Kidney epithelial cell (primary cell): ENCODE measurements at places on chromosomes 7 and 10. TPM values are rescaled to one million over a fixed set of nuclear protein-coding genes. Genes with fewer than 3 reads are reported as not detected.

SFRP4 gene
- total RNA-seq: 0.21 TPM in 1 of 2 replicates, not detected in the other

ZPBP gene
- total RNA-seq: 0.13 TPM in 1 of 2 replicates, not detected in the other

ACSL5 gene
- 0.55 and 1.5 TPM in 2 replicates for total RNA-seq

TLL2 gene
- total RNA-seq: 2.2 and 2.8 TPM in 2 replicates

SEMA3C gene
- 84.8 and 113 TPM in 2 replicates for total RNA-seq

DRGX gene
- total RNA-seq: not detected in 2 replicates

CALHM3 gene
- total RNA-seq: not detected in 2 replicates

FFAR4 gene
- not detected in 2 replicates for total RNA-seq

KIAA1549 gene
- total RNA-seq: 5.8 and 7.6 TPM in 2 replicates

GRCh38 chr10:106043863-106044262, 1120.6 kb downstream of the SORCS1 start:
- DNase-seq: peak; percentile 21

GRCh38 chr10:104678658-104679057, 37.6 kb downstream of the SORCS3 start:
- DNase-seq: no peak

GRCh38 chr7:24403557-24403956, 119.6 kb downstream of the NPY start:
- DNase-seq: no peak

DNA sequence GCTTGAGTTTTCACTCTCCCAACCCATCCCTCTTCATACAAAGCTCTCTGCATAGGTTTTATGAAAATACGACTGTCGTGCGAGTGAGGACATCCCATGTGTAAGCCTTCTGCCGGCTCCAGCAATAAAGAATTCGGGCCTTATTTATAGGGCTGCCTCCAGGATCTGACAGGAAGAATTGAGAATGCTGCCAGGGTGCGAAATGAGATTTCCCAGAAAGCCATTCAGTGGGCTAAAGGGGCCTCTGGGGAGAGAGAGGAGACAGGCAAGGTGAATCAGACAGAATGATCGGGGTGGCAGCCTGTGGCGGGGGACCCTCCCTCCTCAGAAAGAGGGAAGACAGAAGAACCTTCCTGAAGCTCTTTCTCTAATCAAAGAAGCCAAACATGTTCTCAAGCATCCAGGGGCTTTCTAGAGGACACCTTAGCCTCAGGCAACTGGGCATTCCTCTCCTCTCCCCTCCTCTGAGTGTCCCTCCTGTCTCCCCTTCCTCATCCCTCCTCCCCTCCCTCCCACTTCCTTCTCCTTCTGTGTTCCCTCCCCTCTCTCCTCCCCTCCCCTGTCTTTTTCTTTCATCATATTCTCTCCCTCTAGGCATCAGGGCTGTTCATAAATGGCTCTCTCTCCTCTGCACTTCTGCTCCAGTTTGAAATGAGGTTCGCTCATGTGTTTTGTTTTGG, 410.9 kb downstream of the TYW1 start:
- no peak for DNase-seq

GRCh38 chr7:70082099-70082611, 483.9 kb downstream of the AUTS2 start:
- DNase-seq: no peak

GRCh38 chr10:14717552-14717951, 57.1 kb downstream of the FAM107B start:
- DNase-seq: no peak

DNA sequence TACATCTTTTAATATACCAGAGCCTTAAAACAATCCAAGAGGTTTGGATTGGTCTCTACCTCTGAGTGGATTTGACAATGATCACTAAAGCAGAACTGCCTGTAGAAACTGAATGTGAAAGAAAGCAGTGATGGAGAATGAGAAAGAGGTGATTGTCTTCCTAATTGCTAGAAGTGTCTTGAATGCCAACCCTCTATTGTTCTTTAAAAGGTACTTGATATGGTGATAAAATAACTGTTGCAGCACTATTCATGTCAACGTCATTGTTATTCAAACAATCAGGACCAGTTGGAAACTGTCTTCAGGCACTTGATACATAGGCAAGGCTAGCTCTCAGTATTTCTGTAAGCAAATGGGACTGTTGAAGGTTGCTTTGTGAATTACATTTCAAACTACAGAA, 47.9 kb upstream of the ITPRID1 start:
- no peak for DNase-seq

DNA sequence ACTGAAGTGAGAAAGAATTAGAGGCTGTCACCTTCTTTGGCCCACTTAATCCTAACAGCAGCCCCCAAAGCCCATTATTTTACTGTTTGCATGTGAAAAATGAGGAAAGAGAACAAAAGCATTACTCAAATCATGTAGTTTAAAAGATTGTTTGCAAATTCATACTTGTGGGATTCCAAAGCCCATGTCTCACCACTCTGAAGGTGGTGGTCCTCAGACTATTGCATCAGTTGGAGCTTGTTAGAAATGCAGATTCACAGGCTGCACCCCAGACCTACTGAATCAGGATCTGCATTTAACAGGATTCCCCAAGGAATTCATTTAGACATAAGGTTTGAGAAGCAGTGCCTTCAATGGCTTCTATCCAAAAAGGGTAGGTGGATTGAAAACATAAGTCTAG, 93.7 kb upstream of the PDE1C start:
- no peak for DNase-seq

GRCh38 chr10:111113961-111114757, 37.3 kb downstream of the ADRA2A start:
- no peak for DNase-seq

DNA sequence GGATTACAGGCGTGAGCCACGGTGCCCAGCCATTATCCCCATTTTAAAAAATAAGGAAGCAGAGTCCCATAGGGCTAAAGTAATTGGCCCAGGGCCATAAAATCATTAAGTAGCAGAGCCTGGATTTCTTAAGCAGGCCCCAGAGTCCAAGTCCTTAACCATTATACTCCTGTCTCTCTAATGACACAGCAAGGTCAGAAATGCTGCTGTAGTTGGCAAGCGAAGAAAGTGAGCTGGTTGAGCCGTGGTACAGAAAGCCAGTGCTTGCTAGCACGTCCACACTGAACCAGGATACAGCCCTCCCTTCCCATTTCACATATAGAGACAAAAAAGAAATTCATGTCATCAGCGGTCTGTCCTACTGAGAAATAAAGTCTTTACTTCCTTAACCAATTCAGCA, 562.7 kb downstream of the GALNT17 start:
- no peak for DNase-seq

GRCh38 chr7:99142727-99143520, 984 bp downstream of the SMURF1 start:
- peak; percentile 73 for DNase-seq

DNA sequence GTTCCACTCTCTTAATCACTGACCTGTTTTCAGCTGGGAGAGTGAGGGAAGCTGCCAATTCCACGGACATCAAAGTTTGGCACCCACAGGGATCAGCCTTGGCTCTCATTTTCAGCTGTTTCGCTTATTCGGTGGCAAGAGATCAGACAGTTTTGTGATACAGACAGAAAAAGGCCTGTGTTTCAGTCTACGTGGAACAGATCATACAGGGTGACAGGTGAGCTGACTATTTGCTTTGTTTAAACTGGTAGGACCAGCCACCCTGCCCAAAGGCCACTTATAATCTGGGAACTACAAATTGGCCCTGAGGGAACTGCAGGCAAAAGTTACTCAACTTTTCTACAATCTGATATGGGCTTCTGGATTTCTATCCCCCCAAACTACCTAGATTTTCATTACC, 128.6 kb downstream of the ZNF467 start:
- no peak for DNase-seq

DNA sequence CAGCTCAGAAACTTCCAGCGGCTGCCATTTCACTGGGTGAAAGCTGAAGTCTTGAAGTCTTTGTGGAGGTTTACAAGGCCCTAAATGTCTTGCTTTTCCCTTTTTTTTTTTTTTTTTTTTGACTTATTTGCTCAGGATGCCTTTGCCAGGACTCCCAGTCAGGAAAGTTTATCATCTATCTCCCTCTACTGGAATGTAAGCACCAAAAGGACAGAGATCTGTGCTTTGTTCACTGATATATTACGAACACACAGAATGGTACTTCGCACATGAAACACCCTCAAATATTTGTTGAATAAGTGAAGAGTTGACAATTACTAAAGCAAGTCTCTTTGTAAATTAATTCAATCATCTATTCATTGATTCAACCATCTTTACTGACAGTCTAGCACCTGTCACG, 23.2 kb downstream of the ABCB4 start:
- no peak for DNase-seq

DNA sequence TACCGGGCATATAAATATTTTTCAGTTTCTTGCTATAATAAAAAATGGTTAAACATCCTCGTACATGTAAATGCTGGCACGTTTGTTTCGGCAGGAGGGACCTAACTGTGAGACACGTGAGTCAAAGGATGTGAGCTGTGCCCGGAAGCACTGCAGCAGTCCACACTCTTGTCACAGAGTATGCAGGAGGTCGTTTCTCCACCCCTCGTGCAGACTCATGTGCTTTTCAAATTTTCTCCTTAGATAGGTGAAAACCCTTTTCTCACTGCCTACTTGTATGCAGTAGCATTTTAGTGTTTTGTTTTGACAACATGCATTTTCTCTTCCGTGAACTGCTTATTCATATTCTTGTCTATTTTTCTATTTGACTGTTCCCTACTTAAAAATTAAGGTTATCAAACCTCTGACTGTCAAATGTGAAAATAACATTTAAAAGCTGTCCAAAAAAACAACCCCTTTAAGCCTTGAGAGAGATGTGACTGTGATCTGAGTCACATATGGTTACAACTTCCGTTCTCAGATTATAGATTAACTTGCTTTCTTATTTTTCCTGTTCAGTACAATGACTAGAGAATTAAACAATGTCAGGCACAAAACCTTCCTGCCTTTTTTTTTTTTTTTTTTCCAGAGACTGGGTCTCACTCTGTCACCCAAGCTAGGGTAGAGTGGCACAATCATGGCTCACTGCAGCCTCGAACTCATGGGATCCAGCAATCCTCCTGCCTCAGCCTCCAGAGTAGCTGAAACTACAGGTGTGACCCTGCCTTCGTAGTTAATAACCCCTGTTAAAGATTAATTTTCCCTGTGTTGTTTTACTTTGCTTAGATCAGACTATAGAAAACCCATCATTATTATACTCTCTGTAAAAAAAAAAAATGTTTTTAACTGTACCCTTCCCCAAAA, 45.1 kb downstream of the DPY19L1 start:
- no peak for DNase-seq

- no peak for DNase-seq
Observed at GRCh38 chr10:32972929-32973328, 14.9 kb upstream of the ITGB1 start.

DNA sequence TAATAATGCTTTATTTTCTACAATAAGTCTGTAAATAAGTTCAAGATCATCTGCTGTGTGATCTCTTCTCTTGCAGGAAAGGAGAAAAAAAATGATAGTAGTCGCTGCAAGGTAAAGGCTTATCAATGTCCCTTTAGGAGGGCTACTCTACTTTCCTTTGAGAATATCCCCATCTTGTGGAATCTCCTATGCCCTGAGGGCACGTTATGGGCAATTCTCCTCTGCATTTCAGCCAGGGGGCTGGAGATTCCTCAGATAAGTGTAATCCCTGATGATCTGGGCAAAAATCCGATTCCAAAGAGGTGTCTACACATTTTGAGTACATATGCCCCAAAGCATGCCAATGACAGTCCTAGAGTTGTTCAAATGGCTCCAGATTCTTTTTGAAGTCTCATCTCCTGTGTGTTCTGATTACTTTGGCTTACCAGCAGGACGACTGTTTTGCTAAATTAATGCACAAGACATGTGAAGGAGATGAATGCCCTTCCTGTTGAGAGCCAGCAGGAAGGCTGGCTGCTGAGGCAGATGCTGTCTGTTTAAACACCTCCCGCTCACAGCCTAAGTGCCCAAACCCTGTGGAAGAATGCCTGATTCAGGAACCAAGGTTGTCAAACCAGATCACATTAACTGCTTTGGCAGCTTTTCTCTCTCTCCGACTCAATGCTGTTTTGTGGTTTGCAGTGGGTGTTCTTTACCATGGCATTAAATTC, 171.2 kb upstream of the COL1A2 start:
- DNase-seq: peak; percentile 12

DNA sequence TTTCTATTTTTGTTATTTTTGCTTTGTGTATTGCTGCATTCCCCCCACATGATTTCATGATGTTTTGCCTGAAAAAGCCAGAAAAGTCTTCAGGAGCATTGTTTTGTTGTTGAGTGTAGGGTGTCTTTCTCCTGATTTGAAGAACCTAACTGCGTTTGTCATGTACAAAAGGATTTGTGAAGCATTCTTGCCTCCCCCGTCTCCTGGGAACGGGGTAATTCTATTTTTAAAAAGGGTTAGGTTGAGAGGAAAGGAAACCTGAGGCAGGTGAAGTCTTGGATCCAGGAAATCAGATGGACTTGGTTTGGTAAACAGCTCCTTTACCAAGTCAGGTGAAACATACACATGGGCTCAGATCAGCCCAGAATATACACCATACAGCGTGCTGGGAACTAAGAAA, 26.0 kb upstream of the BTBD16 start:
- DNase-seq: no peak

DNA sequence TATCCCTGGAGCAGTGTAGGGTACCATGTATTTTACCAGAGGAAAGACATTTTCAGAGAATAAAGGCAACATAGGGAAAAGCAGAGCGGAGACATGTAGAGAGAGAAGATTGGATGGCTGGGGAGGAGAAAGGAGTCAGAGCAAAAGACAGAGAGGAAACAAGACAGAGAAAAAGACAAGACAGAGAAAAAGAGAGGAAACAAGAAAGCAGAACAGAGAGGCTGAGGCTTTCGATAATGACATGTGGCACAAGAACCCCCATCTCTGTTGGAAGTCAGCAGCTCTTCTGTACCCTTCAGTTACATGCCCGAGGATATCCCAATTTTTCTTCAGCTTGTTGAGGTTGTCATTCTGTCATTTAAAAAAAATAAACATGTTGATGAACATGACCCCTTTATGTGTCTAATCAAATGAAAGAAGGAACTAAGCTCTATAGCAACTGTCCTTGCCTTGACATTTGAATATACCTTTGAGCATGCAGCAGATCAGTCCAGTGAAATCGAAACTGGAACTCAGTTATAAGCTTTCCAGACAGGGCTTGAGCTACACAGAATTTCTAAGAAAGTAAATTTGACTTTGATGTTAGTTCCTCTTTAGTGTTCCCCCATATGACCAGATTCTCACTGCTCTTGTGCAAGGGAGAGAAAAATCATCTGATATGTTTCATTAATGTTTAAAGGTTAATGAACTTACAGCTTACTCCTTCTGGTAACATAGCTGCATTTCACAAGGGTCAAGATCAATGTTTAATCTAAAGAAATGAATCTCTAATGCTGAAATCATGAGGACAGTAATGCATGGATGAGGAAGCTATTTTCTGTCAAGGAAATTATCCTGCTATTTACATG, 75.1 kb upstream of the SP4 start:
- DNase-seq: no peak

DNA sequence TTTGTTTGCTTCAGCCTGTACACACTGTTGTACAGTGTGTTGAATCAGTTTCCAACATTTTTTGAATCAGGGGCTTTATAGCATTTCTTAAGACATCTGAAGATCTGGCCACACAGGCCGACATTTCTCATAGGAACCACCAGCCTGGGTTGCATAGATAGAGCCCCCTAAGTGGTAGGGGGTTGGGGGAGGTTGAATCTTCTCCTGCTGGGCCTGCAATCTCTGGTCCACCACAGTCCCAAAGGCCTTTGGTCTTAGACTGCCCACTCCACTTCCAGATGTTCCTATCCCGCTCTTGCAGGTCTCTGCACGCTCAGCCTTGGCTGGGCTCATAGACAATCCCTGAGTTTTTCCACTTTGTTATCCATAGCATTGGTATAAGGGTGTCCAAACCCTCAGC, 75.4 kb upstream of the HABP2 start:
- DNase-seq: no peak

- DNase-seq: no peak
Observed at GRCh38 chr7:75040512-75040911, 33.1 kb downstream of the RCC1L start.

- no peak for DNase-seq
Observed at GRCh38 chr7:122136639-122137245, 7.3 kb downstream of the AASS start.
